ENCODE measurements at places on chromosomes 1 and 21.

- DNase-seq, result no peak
Measured at GRCh38 chr21:44996096-44996495, 56.3 kb downstream of the SLX9 start.

DNA sequence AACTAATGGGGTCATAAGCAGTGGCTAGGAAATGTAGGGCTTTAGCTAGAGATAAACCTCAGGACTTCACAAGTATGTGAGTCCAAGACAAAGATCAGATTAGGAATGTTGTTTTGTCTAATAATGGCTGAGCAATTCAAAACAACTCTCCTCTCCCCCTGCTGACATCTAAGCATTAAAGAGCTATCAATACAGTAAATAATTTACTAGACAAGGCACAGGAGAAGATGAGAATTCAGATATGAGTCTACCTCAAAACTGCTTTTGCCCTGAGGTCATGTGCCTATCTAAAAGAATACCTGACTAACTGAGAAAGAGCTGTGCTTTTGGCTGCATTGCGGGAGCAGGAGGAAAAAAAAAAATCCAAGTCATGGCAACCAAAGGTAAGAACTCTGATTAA is 86.8 kb downstream of the SPATA17 start:
- DNase-seq, result no peak

DNA sequence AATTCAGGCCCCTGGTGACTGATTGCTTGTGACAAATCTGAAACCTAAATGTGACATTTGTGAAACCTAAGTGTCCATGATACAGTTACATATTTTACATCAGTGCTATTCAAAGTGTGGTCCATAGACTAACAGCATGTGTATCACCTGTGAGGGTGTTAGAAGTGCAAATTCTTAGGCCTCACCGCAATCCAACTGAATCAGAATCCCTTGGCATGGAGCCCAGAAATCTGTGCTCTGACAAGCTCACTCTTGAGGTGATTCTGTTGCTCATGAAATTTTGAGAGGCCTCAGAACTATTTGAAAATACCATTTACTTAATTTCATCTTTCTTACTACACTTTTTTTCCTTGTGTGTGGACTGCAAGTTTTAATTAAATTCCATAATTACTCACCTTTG is 587.9 kb downstream of the ADGRL2 start:
- no peak for DNase-seq

- no peak for DNase-seq
Measured at GRCh38 chr1:54465351-54465811, 59.2 kb upstream of the SSBP3 start.

GRCh38 chr21:31612894-31613785 is 46.4 kb upstream of the SOD1 start:
- DNase-seq, result no peak

- no peak for DNase-seq
Measured at GRCh38 chr1:1780598-1781525, 2.6 kb upstream of the NADK start.

DNA sequence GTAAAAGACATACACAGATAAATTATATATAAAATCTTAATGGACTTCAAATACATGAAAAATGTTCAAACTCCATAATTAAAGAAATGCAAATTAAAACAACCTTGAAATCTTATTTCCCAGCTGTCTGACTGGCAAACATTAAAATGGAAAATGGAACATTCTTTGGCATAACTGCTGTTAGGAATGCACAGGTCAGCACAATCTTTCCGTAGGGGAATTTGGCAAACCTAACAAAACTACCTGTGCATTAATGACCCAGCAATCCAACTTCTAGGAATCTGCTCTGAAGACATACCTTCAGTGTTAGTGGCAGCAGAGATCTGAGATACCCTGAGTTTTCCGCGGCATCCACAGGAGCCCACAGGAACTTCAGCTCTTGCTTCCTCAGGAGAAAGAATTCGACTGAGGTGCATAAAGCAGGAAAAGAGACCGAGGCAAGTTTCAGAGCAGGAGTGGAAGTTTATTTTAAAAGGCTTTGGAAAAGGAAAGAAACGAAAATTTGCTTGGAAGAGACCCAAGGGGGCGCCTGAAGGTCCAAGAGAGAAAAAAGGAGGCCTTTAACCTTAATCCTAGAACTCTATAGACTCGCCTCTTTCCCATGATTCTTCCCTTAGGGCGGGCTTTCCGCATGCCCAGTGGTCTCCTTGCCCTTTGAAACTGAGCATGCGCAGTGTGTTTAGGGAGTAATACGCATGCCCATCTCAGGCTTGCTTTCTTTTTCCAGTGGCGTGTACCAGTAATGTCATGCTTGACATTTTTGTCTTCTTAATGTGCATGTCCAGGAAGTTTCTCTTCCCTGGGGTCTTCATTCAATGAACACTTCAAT is 24.8 kb downstream of the LYPD8 start:
- DNase-seq, result no peak

DNA sequence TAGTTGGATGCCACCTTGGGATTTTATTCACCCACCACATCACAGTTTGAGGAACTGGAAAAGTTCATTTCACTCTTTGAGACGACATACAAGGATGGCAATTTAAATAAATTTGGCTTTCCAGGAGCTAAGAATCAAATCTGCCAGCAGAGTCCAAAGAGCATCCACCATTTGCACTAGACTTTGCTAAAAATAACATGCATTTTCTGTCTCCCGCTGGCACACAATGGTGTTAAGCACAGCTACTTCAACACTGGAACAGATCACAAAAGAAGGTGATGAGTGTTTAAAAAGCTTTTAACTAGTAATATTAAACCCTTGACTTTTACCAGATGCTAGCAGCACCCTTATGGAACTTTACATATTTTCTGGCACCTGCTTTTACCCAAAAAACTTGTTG is 44.6 kb downstream of the MAEL start:
- DNase-seq, result no peak

DNA sequence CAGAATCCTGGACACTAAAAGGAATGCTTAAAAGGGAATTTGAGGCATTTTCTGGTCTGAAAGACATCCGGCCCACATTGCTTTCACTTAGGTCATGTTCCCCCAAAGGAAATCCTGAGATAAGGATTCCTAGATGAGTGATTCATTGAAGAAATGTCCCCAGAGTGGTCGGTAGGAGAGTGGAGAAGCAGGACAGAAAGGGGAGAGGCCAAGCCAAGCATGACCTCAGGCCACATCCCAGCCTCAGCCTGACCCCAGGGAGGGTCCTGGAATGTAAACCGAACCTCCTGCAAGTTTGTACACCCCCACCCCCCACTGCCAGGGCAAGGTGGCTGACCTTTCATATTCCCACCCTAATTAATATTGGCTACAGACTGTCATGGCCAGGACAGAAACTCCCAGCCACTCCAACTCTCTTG is 16.6 kb downstream of the HIVEP3 start:
- no peak for DNase-seq

DNA sequence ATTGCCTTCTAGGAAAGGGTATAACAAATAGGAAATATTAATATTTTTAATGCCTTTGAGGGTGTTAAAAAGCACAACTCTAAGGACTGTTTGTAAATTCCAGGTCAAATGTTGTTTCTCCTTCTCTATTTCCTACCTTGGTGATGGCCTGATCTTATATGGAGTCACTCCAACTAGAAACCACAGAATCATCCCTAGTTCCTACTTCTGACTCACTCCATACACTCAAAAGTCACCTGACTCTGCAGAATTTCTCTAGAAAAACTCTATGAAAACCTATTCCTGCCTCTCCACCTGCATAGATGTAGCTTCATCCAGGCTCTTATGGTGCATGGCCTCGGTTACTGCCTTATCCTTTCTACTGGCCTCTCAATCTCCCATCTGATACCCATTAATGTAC is 14.5 kb downstream of the RGS4 start:
- DNase-seq, result no peak

- DNase-seq, result peak; percentile 51
Measured at GRCh38 chr1:197924516-197925123, 7.4 kb downstream of the LHX9 start.

DNA sequence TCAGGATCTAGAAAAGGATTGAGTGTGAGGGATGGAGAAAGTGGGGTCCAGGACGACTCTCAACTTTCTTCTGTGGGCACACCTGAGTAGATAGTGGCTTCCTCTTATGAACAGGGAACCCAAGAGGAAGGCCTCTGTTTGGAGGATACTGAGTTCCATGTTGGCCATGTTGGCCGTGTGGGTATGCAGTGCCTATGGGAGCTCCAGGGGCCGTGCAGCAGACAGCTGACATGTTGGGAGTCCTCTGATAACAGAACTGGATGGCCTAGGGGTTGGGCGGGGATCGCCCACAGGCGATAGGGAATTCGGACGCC is 43.0 kb downstream of the TMEM53 start:
- no peak for DNase-seq

- DNase-seq, result no peak
Measured at GRCh38 chr1:218479436-218480115, 134.4 kb downstream of the TGFB2 start.

- no peak for DNase-seq
Measured at GRCh38 chr1:182050481-182051448, 10.7 kb downstream of the ZNF648 start.

- no peak for DNase-seq
Measured at GRCh38 chr1:20494609-20495311, 8.8 kb upstream of the CAMK2N1 start.

DNA sequence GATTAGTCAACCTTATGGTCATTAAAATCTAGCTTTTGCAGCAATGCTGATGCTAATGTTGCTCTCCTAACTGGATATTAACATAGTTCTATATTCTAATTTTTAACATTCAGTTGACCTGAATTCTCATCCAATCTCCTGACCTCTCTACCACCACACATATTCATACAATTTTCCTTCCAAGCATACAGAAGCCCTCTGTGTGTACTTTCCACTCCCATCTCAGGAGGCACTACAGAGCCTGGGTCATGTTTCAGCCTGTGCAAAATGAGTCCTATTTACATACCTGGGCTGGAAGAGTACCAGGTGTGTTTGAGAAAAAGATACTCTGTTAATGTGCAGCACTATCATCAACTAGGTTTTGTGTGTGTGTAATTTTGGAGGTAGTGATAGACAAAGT is 486.3 kb downstream of the NEGR1 start:
- no peak for DNase-seq

- no peak for DNase-seq
Measured at GRCh38 chr1:234957330-234958065, 171.1 kb downstream of the TOMM20 start.

- DNase-seq, result no peak
Measured at GRCh38 chr1:7346070-7346596, 425.0 kb upstream of the VAMP3 start.

- DNase-seq, result no peak
Measured at GRCh38 chr21:33761441-33762036, 119.2 kb downstream of the ITSN1 start.

DNA sequence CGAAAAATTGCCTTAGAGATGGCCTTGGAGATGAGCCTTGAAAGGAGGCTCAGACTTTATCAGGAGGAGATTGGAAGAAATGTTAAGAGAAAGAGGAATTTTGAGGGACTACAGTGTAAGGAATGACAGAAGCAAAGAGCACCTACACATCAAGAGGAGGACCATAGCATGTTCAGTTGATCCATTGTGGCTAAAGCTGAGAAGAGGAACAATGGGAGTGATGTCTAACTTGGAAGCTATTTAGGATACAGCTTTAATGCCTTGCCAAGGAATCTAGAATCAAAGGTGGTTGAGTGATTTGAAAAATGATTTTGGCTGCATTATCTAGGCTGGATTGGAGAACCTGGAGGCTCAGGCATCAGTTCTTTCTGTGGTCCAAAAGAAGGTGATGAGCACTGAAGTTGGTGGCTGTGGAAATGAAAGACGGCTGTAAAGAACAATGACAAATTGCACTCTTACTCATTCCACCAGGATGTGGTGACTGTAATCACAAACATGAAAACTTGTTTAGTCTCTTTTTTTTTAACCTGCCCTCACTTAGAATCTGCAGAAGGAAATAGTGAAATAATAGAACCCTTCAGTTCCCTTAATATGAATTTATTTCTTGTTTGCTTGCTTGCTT is 11.3 kb downstream of the FAM20B start:
- no peak for DNase-seq

DNA sequence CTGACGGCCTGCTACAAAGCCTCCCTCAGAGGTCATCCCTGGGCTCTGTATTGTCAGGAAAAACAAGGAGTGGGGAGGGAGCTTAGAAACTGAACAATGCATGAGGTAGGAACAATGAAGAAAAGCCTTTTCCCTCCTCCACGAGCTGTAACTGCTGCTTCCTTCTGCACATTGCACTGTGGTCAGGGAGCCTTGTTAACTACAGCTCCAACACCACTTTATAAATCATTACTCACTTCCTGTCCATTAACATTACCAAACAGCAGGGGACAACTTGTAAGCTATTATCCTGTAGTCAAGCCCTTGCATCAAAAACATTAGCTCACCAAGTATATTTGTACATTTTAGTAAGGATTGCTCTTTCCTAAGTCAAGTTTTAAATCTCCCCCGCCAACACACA is 336.0 kb upstream of the NR5A2 start:
- DNase-seq, result no peak

- no peak for DNase-seq
Measured at GRCh38 chr1:81990241-81990640, 189.5 kb downstream of the ADGRL2 start.

- no peak for DNase-seq
Measured at GRCh38 chr1:65232461-65232990, 76.8 kb upstream of the DNAJC6 start.

DNA sequence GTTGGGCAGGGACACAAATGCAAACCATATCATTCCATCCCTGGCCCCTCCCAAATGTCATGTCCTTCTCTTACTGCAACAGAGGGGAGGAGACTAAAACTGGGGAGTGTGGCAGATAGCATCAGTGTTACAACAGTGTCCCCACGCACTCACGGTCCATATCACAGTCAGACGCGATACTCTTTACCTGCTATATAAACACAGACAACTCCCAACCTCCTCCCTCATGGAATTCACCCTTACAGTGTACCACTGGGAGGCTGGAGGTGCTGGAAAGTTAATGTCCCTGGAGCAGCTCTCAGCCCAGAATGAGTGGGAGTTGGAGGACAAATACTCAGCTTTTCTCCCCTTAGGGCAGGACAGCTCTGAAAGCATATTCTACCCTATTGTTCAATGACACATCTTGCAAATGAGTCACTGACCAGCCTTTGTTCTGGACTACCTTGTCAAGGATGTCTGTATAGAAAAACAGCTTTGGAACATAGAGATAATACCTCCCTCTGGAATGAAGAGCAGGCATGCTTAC is 445.9 kb downstream of the SETD4 start:
- DNase-seq, result no peak

- DNase-seq, result no peak
Measured at GRCh38 chr1:67313934-67314671, 6.4 kb downstream of the IL12RB2 start.

DNA sequence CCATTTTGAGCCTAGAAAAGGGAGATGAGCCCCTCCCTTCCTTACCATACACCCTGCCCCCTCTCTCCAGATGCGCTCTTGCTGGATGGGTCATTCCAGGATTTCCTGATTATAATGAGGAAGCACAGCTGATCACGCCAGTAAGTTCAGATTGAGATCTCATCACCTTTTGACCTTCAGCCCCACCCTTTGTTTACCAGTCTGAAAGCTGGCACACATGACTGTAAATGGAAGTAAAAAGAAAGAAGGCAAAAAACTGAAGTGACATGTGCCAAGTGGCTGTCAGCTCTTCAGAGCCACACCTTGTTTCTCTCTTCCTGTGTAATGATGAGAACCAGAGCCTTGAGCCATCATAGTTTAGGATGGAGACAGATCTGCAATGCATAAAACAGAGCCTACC is 27.9 kb downstream of the S1PR1 start:
- DNase-seq, result peak; percentile 45
